NCI-H748 treated with DMSO at 0.1 percent for 48 hours (cell line): ENCODE measurements at places on chromosomes 4 and X.

GRCh38 chr4:33577791-33578190 is 2666.5 kb downstream of the ARAP2 start:
- no peak for DNase-seq

DNA sequence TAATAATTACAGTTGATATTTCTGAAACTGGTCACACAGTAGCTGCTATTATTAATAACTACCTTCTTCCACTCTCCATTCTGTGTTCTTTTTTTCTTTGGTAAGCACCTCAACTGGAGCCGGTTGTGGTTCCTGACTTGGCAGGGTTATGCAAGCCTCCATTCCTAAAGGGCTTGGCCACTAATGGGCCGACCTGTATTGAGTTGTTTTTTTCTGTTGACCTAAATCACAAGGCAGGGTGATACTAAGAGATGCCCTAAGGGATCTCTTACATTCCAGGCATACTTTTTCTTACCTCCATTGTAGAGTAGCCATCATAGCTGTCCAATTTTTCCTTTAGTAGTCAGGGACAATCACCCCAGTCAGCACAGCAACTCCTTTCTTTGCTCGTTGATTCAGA is 1295.8 kb upstream of the ADGRL3 start:
- no peak for DNase-seq

DNA sequence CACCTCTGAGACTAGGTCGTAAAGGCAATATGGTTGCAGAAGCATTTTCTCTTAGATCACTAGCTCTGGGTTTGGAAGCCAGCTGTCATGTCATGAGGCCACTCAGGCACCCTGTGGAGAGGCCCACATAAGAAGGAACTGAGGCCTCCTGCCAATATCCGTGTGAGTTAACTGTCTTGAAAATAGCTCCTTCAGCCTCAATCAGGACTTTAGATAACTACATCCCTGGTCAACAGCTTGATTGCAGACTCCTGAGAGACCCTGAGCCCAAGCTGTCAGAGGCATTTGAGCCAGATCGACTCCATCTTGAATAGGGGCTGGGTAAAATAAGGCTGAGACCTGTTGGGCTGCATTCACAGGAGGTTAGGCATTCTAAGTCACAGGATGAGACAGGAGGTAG is 15.1 kb upstream of the REPS2 start:
- no peak for DNase-seq

DNA sequence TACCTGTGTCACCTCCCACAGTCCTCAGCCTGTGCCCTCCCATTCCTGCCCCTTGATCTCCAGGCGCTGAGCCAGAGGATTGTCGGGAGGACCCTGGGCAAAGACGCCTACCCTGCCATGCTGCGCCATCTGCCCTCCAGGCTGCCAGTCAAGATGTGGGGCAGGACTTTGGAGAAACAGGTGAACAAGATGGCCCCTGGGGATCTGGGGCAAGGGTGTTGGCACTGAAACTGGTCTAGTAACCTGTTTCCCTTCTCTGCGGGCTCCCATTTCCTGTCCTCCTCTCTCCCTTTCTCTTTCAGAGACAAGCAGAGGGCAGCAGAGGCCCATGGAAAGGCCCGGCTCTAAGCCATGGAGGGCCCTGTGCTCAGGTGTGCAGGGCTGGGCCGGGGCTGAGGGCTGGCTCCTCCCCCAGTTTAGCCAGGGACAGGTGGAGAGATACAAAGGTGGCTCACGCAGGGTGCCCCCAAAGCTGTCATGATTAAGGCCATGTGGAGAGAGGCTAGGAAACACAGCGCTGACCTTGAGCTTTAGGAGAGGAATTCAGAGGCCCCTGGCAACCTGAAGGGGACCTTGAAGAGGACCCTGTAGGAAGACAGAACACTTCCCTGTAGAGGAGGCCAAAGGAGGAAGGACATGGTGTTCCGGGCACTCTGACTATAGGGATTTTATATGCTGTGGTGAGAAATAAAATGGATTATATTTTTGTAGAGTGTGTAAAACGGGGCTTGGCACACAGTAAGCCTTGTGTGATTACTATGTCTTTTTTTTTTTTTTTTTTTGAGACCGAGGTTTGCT is at the start of gene GLOD5:
Gene GLOD5, plus strand, starts transcription at position 74 of the 798 bp plus-strand sequence. Its CDS starts 44 bp downstream, at position 118.
- DNase-seq: peak; percentile 14

DNA sequence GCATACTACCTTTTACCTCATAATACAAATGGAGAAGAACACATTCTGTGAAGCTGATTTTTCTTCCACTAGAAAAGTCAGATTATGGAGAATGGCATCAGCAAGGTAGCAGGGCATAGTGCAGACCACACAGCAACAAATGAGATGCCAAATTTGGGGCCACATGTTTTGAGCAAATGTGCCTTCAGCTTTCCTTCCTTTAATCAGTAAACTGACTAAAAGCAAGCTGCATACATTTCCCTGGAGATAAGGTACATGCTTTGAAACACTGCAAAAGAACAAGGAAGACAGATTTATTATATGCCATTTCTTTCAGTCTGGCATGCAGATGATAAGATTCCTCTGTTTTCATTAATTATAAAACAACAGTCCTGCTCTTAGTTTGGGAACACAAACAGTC is 67.1 kb upstream of the GUCY1A1 start:
- DNase-seq: no peak

- DNase-seq: no peak
These were observed 76.9 kb upstream of the PPARGC1A start for GRCh38 chr4:23966725-23967124.

DNA sequence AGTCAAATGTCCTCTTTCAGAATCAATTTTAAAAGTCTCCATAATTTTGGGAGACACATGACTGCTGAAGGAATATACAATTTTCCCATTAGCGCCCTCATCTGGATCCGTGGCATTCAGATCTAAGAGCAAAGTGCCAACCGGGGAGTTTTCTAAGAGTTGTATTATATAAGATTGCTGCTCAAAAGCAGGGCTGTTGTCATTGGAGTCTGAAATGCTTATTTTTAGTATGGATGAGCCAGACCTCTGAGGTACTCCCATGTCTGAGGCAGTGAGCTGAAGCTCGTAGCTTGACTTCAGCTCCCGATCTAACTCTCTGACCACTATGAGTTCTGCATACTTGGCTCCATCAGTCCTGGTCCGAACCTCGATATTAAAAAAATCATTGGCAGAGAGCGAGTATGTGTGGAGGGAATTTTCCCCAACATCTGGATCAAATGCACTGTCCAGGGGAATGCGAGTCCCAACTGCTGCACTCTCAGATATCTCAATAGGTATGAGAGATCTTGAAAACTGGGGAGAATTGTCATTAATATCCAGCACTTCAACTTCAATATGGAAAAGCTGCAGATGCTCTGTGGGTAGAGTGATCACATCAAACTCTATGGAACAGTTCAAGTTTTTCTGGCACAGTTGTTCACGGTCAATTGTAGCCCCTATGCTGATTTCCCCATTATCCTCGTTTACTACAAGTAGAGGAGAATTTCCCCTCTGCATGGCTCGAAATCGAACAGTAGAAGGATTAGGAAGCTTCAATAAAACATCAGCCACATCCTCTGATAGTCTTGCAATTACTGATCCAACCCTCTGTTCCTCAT is 917 bp downstream of the PCDH18 start:
- DNase-seq: no peak

GRCh38 chr4:38411981-38412536 is 251.9 kb upstream of the KLF3 start:
- no peak for DNase-seq

GRCh38 chr4:11603591-11604194 is 175.0 kb upstream of the HS3ST1 start:
- no peak for DNase-seq

DNA sequence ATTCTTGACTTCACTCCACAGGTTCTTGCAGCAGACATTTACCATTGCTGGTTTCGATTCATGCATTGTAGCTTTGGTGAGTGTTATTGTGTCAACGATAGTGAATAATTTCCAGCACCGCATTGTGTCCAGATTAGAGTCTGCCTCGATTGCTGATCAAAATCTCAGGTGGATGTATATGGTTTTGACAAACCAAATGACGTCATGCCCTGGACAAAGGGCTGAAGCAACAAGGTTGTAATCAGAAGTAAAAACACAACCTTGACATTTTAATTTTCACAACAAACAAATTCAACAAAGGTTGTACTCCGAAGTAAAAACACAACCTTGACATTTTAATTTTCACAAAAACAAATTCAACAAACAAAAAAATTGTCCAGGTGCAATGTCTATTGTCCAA is 81.1 kb upstream of the WWC2 start:
- DNase-seq: no peak

DNA sequence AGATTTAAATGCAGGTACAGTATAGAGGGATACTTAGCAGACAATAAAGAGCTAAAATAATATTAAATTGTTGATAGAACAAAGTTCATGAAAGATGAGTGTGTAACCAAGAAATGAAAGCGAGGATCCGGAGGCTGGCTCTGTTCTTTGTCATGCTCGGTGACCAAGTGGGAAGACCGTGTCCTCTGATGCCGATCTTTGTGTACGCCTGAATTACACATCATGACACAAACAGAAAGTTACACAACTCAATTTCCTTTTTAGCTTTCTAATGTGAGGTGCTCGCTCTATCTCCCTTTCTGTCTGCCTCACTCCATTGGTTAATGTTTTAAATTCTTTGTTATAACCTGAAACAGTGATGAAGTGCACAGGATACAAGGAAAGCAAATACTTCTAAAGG is 114.8 kb upstream of the NEIL3 start:
- no peak for DNase-seq

- no peak for DNase-seq
These were observed 177.2 kb downstream of the VSIG4 start for GRCh38 chrX:65862638-65863037.

DNA sequence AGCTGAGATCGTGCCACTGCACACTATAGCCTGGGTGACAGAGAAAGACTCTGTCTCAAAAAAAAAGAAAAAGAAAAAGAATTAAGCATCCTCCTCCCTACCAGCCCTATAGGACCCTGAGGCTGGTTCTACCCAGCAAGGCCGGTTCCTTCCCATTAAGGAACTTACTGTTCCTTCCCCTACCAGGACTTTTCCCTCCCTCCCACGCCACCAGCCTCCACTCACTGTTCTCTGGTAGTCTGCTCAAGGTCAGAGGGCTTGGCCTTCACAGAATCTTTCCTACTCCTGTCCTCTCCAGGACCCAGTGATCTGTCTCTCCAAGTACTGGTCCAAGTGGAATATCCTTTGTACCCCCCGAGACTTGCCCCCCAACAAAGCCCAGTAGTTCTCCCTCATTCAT is 1.4 kb downstream of the GRIPAP1 start:
- DNase-seq: no peak

- no peak for DNase-seq
These were observed 23.3 kb downstream of the AMER1 start for GRCh38 chrX:64182208-64182607.

- DNase-seq: no peak
These were observed 2.8 kb downstream of the AWAT2 start for GRCh38 chrX:70046978-70047377.

- no peak for DNase-seq
These were observed 117.6 kb upstream of the NDST3 start for GRCh38 chr4:117916728-117917127.

DNA sequence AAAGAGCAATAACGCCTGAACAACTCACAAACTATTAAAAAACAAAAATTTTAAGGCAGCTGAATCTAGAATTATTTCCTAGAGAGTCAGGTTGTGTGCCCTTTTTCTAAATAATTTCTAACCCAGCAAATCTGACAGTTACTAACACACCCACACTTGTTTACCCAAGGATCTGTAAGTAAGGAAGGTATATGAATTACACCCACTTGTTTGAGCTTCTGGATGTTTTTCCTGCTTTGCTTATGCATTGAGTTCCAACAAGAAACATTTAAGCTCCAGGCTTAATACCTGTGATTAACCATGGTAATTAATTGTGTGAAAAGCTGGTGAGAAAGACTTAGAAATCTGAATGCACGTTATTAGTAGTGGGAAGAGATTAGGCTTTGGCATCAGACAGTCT is 1.5 kb downstream of the NIPAL1 start:
- DNase-seq: no peak

GRCh38 chrX:1661048-1661921 is 46.4 kb downstream of the ASMT start:
- DNase-seq: no peak

DNA sequence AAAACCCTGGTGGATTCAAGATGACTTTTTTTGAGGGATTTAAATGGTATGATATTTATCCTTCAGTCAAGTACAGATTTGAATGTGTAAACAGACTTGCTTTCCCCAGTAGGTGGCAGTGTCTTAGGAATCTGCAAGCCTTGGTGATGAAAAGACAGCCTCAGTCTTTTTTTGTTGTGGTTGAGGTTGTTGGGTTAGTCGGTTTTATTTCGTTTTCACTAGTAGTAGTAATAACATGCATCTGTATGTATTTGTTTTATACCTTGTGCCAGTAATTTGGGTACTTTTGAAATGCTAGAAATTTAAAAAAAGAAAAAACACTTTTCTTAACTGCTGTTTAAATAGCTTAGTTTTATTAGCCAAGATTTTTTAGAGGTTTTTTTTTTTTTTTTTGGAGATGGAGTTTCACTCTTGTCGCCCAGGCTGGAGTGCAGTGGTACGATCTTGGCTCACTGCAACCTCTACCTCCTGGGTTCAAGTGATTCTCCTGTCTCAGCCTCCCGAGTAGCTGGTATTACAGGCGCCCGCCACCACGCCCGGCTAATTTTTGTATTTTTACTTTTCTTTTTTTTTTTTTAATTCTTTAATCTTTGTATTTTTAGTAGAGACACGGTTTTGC is 39.2 kb downstream of the COPS4 start:
- peak; percentile 7 for DNase-seq

DNA sequence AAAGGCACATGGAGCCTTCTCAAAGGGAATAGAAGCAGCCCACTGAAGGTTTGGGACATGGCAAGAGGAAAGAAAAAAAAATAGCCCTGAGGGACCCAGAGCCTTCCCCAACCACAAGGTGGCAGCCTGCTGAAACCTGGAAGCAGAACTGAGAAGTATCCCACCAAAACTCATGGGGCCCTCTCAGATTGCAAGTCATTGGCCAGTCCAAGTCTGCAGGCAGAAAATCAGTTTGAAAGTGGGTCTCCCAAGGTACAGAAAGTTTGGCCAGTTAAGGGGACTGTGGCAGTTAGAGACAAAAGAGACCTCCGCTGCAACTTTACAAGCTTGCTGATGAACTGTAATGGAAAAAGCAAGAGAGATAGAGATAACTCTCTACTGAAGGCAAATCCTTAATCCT is 155.8 kb downstream of the ANTXR2 start:
- DNase-seq: peak; percentile 4

DNA sequence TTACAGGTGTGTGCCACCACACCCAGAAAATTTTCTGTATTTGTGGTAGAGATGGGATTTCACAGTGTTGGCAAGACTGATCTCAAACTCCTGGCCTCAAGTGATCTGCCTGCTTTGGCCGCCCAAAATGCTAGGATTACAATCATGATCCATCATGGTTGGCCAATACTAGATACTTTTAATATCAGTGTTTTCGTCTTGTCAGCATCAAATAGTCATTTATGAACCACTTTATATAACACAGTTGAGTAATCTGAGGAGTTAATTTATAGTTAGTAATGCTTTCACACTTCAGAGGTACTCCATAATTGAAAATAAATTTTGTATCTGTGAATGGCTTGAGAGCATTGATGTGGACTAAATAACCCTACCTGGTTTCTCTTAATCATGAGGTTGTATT is 178.6 kb downstream of the TRAM1L1 start:
- DNase-seq: no peak
